SK-N-SH (cell line): ENCODE measurements at places on chromosomes 2 and 18. TPM values are rescaled to one million over a fixed set of nuclear protein-coding genes. Genes with fewer than 3 reads are reported as not detected.

DNA sequence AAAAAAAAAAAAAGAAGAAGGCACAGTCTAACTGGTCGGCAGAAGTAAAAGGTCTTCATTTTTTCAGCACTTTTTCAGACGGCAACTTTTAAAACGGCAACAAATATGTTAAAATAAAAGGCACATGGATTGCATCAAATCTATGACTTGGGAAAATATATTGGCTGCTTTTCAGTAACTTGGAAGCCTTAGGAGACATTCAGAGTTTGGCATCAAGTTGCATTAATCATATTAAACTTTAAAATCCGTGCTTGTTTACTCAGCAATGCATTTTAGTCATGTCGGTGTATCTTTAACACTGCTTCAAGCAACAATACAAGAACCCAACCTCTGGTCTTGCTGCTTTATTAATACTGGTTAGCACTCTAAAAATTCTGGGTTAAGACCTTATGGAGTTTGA, 111.1 kb downstream of the MEP1B start:
- no peak overlapping the region; the same call in 1 of the 2 replicates for H3K4me3 ChIP-seq
- peaks cover 25% of the 10 kb centered on the region for H3K4me1 ChIP-seq
- H3K27me3 ChIP-seq = no peaks in the 10 kb centered on the region
- no peaks in the 10 kb centered on the region for H3K36me3 ChIP-seq
- peak overlapping the region; percentile 86 for H3K27ac ChIP-seq
- no peak for DNase-seq

The VPS54 gene
- polyA plus RNA-seq = 5.3 and 8.0 TPM in 2 replicates

The ACKR3 gene
- polyA plus RNA-seq = not detected in 2 replicates

DNA sequence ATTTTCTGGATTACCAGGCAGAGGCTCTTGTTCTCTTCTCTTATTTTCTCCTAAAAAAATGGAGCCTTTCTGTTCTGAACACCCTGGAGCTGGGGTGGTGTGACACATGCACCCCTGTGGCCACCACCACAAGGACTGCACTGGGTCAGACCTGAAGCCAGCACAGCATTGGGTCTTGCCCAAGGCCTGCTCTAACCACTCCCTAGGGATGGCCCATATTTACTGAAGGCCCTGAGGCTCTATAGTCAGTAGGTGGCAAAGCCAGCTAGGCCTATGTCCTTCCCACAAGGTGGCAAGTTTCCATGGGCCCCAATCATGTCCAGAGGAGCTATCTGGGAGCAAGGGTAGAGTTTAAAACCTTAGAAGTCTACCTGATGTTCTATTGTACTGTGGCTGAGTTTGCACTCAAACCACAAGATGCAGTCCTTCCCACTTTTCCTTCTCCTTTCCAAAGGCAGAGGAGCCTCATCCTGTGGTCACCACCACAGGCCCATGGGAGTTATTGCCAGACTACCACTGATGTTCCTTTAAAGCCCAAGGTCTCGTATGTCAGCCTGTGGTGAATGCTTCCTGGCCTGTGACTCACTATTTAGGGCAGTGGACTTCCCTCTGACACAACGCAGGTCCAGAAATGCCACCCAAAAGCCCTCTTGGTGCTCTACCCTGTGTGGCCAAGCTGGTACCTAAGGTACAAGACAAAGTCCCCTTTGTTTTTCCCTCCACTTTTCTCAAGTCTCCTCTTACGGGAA, 15.0 kb upstream of the FMNL2 start:
- H3K4me3 ChIP-seq = no peak overlapping the region
- no peaks in the 10 kb centered on the region for H3K27me3 ChIP-seq
- DNase-seq = no peak
- H3K27ac ChIP-seq = no peak overlapping the region
- H3K4me1 ChIP-seq = no peaks in the 10 kb centered on the region; the same call in 1 of the 2 replicates
- H3K36me3 ChIP-seq = no peaks in the 10 kb centered on the region

GRCh38 chr2:32135409-32135808, 30.3 kb upstream of the SLC30A6 start:
- peaks cover 8% of the 10 kb centered on the region; the same call in 1 of the 2 replicates for H3K36me3 ChIP-seq
- H3K27ac ChIP-seq = peak overlapping the region; percentile 55
- H3K27me3 ChIP-seq = no peaks in the 10 kb centered on the region
- DNase-seq = peak; percentile 42
- H3K4me1 ChIP-seq = no peaks in the 10 kb centered on the region

The COLEC12 gene
- 28.1 and 41.2 TPM in 2 replicates for polyA plus RNA-seq

DNA sequence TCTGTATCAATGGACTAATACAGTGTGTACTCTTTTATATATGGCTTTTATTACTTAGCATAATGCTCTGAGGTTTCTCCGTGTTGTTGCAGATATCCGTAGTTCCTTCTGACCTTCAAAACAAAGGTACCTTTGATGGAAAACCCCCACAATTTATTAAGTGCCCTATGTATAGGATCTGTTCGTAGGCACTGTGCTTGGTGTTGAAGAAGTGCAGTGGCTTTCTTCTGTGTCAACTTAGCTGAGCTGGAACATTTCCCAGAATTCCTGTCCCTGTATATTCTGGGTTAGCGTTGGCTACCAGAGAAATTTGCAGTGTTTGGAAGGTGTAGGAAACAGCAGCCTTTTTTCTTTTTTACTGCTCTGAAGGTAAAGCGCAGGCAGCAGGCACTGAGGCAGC, 56.3 kb upstream of the MSH2 start:
- H3K4me1 ChIP-seq = peaks cover 5% of the 10 kb centered on the region; the same call in 1 of the 2 replicates
- no peaks in the 10 kb centered on the region for H3K36me3 ChIP-seq
- no peak overlapping the region for H3K27ac ChIP-seq

The ARHGEF33 gene
- 0.08 and 0.25 TPM in 2 replicates for polyA plus RNA-seq

- peaks cover 22% of the 10 kb centered on the region for H3K4me1 ChIP-seq
- no peaks in the 10 kb centered on the region for H3K27me3 ChIP-seq
- H3K4me3 ChIP-seq = no peak overlapping the region
- no peak overlapping the region for H3K27ac ChIP-seq
- H3K36me3 ChIP-seq = no peaks in the 10 kb centered on the region
These were observed 270.9 kb upstream of the TCF4 start for GRCh38 chr18:55858661-55859515.

The TACR1 gene
- polyA plus RNA-seq = under 0.01 TPM in 1 of 2 replicates, not detected in the other

DNA sequence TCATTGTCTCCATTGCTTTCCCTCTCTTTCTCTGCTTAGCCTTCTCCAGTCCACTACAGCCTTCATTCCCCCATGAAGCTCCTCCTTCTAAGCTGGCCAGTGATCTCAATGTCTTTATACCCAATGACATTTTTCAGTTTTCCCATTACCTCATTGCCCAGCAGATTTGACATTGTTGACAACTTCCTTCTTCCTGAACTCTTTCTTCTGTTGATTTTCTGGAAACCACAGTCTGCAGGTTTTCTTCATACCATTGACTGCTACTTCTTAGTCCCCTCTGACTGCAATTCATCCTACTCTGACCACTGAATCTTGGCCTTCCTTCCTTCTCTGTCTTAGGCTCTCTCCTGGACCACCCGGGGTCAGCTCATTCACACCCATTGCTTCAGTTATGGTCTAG, 22.9 kb upstream of the SPP2 start:
- DNase-seq = no peak
- no peaks in the 10 kb centered on the region for H3K27me3 ChIP-seq
- H3K4me3 ChIP-seq = no peak overlapping the region
- H3K4me1 ChIP-seq = peaks cover 8% of the 10 kb centered on the region; the same call in 1 of the 2 replicates

The CROCC2 gene
- not detected in 2 replicates for polyA plus RNA-seq

DNA sequence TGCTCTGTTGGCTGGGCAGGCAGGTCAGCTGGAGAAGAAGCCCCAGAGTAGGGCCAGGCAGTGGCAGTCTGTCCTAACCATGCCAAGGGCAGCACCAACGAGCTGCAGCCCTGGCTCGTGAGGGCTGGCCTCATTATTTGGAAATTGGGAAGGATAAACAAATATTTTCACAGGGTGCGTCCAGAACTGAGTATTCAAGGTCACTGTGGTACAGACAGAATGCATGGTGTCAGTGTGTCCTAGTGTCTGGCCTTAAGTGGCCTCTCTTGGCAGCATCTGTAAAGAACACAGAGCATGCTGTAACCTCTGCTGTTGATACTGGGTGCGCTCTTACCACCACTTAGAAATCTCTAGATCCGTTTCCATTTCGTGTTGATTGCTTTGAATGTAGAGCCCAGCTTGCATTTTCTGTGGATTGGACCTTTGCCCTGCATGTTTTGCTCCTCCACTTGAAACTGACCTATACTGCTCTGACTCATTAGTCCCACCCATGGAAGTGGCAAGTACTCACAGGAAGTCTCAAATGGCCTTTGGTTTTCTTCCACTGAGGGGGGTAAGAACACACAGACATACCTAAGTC, 88.2 kb downstream of the GREB1L start:
- no peaks in the 10 kb centered on the region for H3K36me3 ChIP-seq
- no peaks in the 10 kb centered on the region for H3K4me1 ChIP-seq
- no peak overlapping the region for H3K27ac ChIP-seq

GRCh38 chr2:142104134-142104758, 26.6 kb downstream of the LRP1B start:
- no peaks in the 10 kb centered on the region for H3K36me3 ChIP-seq
- H3K4me3 ChIP-seq = no peak overlapping the region
- peak overlapping the region; percentile 62; the same call in 1 of the 2 replicates for H3K27ac ChIP-seq
- no peaks in the 10 kb centered on the region for H3K27me3 ChIP-seq

The ORC2 gene
- polyA plus RNA-seq = 3.4 and 3.9 TPM in 2 replicates

GRCh38 chr2:212936572-212936971, 214.8 kb downstream of the IKZF2 start:
- no peaks in the 10 kb centered on the region for H3K27me3 ChIP-seq
- peaks cover 15% of the 10 kb centered on the region; the same call in 1 of the 2 replicates for H3K4me1 ChIP-seq
- no peak overlapping the region for H3K4me3 ChIP-seq

DNA sequence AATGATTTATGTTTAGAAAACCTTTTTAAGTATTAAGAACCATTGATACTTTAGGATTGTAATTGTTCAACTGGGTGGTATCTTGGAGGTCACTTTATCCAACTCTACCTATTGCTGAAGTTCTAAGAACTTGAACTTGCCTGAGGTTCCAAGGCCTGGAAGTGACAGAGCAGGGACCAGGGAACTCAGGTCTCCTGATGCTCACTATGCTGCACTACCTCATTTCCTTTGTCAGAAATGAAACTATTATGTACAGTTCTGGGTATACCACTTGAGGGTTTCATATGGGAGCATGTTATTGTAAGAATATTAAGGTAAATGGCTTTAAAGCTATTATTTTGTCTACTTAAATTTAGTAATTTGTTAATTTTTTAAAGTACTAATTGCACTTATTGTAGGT, 3.0 kb downstream of the MBD5 start:
- H3K36me3 ChIP-seq = no peaks in the 10 kb centered on the region; the same call in 1 of the 2 replicates
- H3K27me3 ChIP-seq = no peaks in the 10 kb centered on the region
- H3K27ac ChIP-seq = no peak overlapping the region
- H3K4me1 ChIP-seq = peaks cover 12% of the 10 kb centered on the region

- no peaks in the 10 kb centered on the region for H3K4me1 ChIP-seq
- H3K27ac ChIP-seq = no peak overlapping the region
- DNase-seq = no peak
- no peak overlapping the region for H3K4me3 ChIP-seq
- H3K36me3 ChIP-seq = no peaks in the 10 kb centered on the region
- peaks cover 11% of the 10 kb centered on the region; the same call in 1 of the 2 replicates for H3K27me3 ChIP-seq
These were observed 84.6 kb downstream of the FBXO15 start for GRCh38 chr18:74063023-74063422.

The COX7A2L gene
- polyA plus RNA-seq = 77.6 and 82.3 TPM in 2 replicates

DNA sequence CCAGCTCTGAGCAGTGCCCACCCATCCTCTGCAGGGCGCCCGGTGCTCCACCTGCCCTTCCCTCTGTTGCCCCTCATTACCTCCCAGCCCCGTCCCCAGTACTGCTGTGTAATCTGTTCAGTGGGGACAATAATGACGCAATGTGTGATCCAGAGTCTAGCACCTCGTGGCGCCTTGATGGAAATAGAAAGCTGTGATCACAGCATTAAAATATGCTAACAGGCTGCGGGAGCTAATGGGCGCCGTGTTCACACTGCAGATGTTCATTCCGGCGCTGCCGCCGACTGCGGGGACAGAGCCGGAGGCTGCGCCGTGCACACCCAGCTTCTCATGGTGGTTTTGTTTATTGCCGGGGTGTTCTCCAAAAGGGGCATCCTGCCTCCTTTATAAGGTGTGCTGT, 235.2 kb downstream of the LDLRAD4 start:
- DNase-seq = no peak
- no peaks in the 10 kb centered on the region for H3K36me3 ChIP-seq
- no peak overlapping the region for H3K4me3 ChIP-seq

GRCh38 chr2:40463112-40463511, 11.2 kb upstream of the SLC8A1 start:
- no peak overlapping the region for H3K4me3 ChIP-seq
- H3K4me1 ChIP-seq = peaks cover 10% of the 10 kb centered on the region
- H3K27ac ChIP-seq = no peak overlapping the region
- DNase-seq = no peak
- H3K27me3 ChIP-seq = no peaks in the 10 kb centered on the region

- no peaks in the 10 kb centered on the region for H3K27me3 ChIP-seq
- no peak overlapping the region for H3K27ac ChIP-seq
- no peaks in the 10 kb centered on the region for H3K4me1 ChIP-seq
- no peak overlapping the region for H3K4me3 ChIP-seq
- no peaks in the 10 kb centered on the region for H3K36me3 ChIP-seq
These were observed 397.2 kb downstream of the TMEM182 start for GRCh38 chr2:103159018-103159417.

The MC5R gene
- polyA plus RNA-seq = not detected in 2 replicates

The HAAO gene
- polyA plus RNA-seq = not detected in 2 replicates

- peaks cover 17% of the 10 kb centered on the region; the same call in 1 of the 2 replicates for H3K4me1 ChIP-seq
- no peaks in the 10 kb centered on the region for H3K36me3 ChIP-seq
- H3K27me3 ChIP-seq = no peaks in the 10 kb centered on the region
- DNase-seq = no peak
- H3K27ac ChIP-seq = no peak overlapping the region
- H3K4me3 ChIP-seq = no peak overlapping the region
These were observed 27.9 kb downstream of the AOX1 start for GRCh38 chr2:200613692-200614091.

The IL1RL1 gene
- polyA plus RNA-seq = not detected in 2 replicates

The CHRND gene
- polyA plus RNA-seq = 0.12 TPM in 1 of 2 replicates, not detected in the other

DNA sequence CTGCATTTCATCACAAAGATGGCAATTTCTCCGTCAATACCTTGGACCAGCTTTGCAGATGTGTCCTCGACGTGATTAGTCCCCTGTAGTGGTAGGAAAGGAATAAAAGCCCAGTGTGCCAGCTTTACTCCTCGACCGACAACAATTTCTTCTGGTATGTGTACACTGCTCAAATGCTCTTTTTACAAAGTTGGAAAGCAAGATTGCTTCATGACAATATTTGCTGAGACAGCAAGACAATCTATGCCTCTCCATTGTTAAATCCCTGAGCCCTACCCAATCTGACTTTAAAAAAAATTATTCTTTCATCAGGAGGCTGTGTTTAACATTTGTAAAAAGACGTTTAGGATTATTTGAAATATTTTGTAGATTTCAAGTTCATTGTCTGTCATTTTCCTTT, 27.6 kb upstream of the ZEB2 start:
- no peak overlapping the region for H3K27ac ChIP-seq
- H3K4me3 ChIP-seq = no peak overlapping the region
- no peaks in the 10 kb centered on the region for H3K36me3 ChIP-seq
- no peaks in the 10 kb centered on the region; the same call in 1 of the 2 replicates for H3K4me1 ChIP-seq
- no peaks in the 10 kb centered on the region for H3K27me3 ChIP-seq

- H3K36me3 ChIP-seq = no peaks in the 10 kb centered on the region
- H3K4me3 ChIP-seq = no peak overlapping the region
- no peak for DNase-seq
- H3K27ac ChIP-seq = no peak overlapping the region
These were observed 125.2 kb downstream of the PTGR3 start for GRCh38 chr18:75083761-75084160.

The GNLY gene
- not detected in 2 replicates for polyA plus RNA-seq

The RBKS gene
- polyA plus RNA-seq = 7.2 and 7.4 TPM in 2 replicates

The CYB5A gene
- 39.0 and 42.1 TPM in 2 replicates for polyA plus RNA-seq

The CRYGD gene
- not detected in 2 replicates for polyA plus RNA-seq
